Naive thymus-derived CD8-positive, alpha-beta T cell (primary cell): ENCODE measurements at places on chromosomes 3 and 15. TPM values are rescaled to one million over a fixed set of nuclear protein-coding genes. Genes with fewer than 3 reads are reported as not detected.

- H3K4me1 ChIP-seq = no peaks in the 10 kb centered on the region
- H3K27me3 ChIP-seq = peaks cover 10% of the 10 kb centered on the region
- DNase-seq = no peak
- no peak overlapping the region for H3K27ac ChIP-seq
- H3K36me3 ChIP-seq = no peaks in the 10 kb centered on the region
Observed at GRCh38 chr3:32595323-32595722, 24.7 kb upstream of the DYNC1LI1 start.

DNA sequence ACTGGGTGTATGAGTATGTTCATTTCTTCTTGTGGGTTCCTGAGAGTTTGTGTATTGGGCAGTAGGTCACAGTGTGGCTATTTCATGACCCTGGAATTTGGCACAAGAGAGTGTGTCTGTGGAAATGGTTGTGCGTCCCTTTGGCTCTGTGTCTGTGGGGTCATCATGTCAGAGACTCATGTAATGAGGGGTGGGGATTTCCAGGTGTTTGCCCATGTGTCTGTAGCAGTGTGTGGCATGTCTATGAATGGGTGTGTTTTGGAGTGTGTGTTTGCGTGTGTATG lies 1.3 kb upstream of the GATA2 start:
- H3K27ac ChIP-seq = no peak overlapping the region
- no peak for DNase-seq
- H3K4me3 ChIP-seq = no peak overlapping the region
- H3K4me1 ChIP-seq = peaks cover 35% of the 10 kb centered on the region
- H3K27me3 ChIP-seq = peaks cover 48% of the 10 kb centered on the region

Gene PLSCR2
- polyA plus RNA-seq = 0.76 TPM

DNA sequence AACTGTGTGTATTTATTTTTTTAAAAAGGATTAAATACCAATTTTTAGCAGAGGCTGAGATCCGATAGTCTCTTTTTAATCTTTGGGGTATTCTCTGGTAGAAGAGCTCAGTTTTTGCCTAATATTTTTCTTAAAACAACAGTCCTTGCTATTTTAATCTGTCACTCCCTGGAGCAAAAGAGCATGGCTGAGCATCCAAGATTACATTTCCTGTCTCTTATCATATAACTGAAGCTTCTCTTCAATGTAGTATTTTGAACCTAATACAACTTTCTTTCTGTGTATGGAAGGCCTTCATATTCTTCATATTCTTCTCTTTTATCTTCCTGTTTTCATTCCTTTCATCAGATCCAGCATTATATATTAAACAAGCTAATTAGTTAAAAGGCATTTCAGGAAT lies 293.7 kb downstream of the NSUN3 start:
- H3K4me1 ChIP-seq = no peaks in the 10 kb centered on the region
- DNase-seq = no peak
- no peak overlapping the region for H3K4me3 ChIP-seq
- no peak overlapping the region for H3K27ac ChIP-seq
- H3K27me3 ChIP-seq = no peaks in the 10 kb centered on the region

DNA sequence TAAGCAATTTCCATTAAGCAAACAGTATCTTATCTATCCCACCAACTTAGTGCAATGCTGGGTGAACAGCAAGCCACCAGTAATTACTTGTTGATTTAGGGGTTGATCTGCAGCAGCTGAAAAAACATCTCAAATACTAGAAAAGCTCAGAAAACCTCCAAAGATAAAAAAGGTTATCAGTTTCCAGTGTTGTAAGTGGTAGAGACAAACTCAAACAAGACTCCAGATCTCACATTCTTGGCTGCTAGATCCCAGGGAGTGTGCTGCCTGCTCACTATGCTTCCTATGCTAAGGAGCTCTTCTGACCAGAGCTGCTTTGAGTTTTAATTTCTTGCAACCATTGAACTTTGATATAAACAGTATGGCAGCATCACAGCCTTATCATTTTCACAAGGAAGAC lies 11.3 kb downstream of the B3GALNT1 start:
- no peak overlapping the region for H3K27ac ChIP-seq
- H3K36me3 ChIP-seq = no peaks in the 10 kb centered on the region
- no peaks in the 10 kb centered on the region for H3K27me3 ChIP-seq
- no peaks in the 10 kb centered on the region for H3K4me1 ChIP-seq

Gene CDHR4
- not detected for polyA plus RNA-seq
